ENCODE measurements at places on chromosomes 4 and X.
A peak's percentile ranks its signal among the peaks of the same experiment; 100 is the strongest.

- no peak for DNase-seq
Measured at GRCh38 chr4:85867271-85867670, 392.3 kb downstream of the ARHGAP24 start.

- no peak for DNase-seq
Measured at GRCh38 chr4:3532751-3533422, 665 bp upstream of the LRPAP1 start.

- no peak for DNase-seq
Measured at GRCh38 chr4:3471098-3471760, 8.1 kb downstream of the DOK7 start.

GRCh38 chr4:5477613-5478012 is 230.7 kb downstream of the EVC2 start:
- DNase-seq = no peak

DNA sequence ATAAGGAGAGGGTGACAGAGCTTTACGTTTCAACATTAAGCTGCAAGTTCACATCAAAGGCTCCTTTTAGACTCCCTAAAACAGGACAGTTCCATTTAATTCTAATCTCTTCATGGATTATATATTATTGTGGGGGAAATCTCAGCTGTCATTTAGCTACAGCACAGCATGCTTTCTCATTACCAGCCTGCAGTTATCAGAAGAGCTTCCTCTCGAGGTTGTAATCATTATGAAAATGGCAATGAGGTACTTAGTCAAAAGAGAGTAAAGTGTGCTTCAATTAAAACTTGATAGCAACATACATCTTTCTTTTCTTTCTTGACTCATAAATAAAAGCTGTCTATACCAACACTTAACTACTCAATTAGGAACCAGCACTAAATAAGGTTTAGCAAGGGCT is 896.8 kb downstream of the ADGRL3 start:
- no peak for DNase-seq

GRCh38 chrX:28324321-28324721 is 262.9 kb upstream of the IL1RAPL1 start:
- DNase-seq = no peak

DNA sequence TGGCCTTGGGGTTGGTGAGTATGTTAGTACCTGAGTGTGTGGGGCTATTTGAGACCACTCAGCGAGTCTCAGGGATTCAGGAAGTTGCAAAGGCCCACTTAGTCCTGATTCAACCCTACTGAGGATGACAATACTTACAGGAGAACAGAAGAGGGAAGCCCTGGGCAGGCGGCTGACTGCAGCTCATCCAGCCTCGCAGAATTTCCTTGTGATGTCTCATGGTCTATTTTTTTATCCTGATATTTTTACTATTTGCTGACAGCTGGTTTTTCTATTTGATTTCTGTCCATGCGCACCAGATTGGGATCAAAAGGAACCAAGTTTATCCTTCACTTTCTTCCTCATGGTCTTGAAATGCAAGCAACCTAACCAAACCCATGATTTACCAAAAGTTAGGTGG is 201.8 kb upstream of the LNX1 start:
- no peak for DNase-seq

- peak; percentile 84 for DNase-seq
Measured at GRCh38 chrX:115449742-115450141, 111.2 kb upstream of the PLS3 start.

DNA sequence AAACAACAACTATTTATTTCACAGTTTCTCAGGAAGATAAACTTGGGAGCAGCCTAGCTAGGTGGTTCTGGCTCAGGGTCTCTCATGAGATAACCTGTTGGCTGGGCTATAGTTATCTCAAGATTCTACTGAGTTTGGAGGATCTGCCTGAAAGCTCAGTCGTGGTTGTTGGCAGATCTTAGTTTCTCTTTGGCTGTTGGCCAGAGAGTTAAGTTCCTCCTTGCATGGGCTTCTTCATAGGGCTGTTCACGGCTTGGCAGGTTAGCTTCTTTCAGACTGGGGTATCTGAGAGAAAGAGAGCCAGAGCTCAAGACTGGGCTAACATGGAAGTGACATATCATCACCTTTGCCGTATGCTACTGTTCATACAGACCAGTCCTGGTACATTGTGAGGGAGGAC is 28.7 kb downstream of the SEC24B start:
- DNase-seq = peak; percentile 40

- DNase-seq = no peak
Measured at GRCh38 chr4:113524505-113525186, 236.9 kb downstream of the CAMK2D start.

DNA sequence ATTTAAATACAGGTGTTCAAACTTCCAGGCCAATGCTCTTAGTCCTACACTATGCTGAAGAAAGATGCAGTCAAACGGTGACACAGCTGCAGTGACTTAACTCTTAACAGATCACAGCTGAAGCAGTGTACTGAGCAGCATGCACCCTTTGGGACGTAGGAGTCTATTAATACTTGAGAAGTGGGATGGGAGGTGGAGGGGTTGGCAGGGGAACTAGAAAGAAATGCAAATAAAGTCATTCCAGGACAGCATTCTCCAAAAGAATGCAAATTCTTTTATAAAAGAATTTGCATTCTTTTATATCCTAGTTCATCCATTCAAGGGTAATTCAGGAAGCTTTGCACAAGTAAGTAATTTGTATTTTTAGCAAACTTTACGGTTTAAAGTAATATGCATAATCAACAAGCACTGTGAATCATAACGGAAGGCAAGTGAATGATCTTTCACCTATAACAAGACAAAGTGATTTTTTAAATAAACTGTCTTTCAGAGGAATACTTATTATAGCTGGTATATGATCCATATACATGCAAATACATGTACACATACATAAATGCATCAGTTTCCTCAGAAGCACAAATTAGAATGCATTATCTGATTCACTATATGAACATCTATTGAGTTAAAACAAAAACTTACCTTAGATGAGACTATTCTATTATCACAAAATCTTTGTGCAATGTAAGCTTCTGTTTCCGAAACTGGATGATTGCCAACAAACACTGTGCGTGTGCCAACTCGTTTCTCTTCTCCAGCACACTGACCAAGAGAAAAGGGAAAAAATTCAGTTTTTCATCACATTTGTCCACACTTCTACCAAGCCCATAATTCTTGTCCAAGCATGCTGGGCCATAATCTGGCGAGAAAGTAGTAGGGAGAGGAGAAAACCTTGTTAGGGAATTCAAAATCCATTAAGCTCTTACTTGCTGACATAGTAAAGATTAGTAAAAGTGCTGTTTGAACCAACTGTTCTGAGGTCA is 106.5 kb downstream of the ATP11C start:
- DNase-seq = peak; percentile 63

GRCh38 chr4:150327262-150327780 is 249.1 kb downstream of the DCLK2 start:
- DNase-seq = no peak

DNA sequence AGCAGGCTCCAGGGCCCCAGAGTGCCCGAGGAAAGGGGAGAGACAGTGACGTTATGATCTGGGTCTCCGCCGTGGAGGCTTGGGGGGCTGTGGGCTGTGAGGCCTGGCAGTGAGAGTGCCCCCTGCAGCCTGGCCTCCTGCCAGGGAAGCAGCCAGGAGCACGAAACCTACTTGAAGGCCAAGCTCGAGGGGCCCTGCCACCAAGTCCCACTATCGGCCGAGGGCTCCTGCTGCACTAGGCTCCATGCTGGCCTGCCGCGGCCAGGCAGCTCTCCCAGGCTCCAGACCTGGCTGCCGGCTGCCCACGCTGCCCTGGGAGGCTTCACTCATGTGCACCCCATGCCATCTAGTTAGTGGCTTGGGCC is 18.7 kb downstream of the FLNA start:
- no peak for DNase-seq

GRCh38 chr4:79977131-79977840 is 95.7 kb downstream of the ANTXR2 start:
- peak; percentile 69 for DNase-seq

DNA sequence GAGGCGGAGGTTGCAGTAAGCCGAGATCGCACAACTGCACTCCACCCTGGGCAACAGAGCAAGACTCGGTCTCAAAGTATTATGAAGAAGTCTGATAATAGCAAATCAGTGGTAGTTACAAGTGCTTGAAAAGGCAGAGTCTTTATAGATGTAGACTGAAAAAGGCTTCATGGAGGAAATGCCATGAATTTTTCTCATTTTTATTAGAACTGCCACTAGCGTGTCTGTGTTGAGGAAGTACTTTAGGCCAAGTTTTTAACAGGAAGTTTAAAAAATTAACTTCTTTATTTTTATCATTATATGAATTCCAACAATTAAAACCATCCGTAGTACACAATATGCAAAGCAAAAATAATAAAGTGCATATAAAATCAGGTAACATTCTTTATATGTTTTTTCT is 32.8 kb upstream of the IL13RA1 start:
- peak; percentile 29 for DNase-seq

- DNase-seq = no peak
Measured at GRCh38 chrX:2536974-2537373, 36.2 kb upstream of the DHRSX start.

GRCh38 chr4:185682236-185682635 is 129.8 kb downstream of the SORBS2 start:
- peak; percentile 25 for DNase-seq

DNA sequence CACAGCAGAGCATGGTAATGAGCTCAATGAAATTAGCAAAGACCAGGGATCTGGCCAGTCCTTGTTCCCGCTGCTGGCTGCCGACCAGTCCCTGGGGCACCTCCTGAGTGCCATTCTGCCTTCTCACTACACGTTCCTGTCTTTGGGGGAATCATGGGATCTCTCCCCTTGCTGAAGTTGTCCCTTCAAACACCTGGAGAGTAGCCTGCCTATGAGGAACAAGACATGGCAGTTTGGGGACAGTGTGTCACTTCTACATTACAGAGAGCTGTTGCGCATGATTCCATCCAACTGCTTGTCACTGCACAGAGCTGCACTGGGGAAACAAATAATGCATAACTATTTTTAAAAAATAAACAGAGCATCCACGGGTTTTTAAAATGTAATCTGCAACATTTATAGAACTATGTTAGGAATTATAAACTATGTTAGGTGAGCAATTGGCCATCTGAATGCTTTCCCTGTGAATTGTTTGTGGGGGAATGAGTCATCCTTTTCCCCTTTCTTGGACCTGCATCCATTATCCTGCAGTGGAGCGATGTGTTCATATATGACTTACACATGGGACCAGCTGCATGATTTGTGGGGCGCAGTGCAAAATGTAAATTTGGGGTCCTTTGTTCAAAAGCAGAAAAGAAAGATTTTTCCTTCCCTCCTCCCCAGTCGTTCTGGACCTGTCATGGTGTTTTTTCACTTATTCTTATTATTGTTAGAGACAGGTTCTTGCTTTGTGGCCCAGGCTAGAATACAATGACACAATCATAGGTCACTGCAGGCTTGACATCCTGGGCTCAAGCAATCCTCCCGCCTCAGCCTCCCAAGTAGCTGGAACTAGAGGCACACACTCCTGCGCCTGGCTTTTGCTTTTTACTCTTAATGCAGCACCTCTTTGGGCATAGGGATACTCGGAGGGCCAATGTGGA is 115.0 kb upstream of the TBL1X start:
- no peak for DNase-seq

DNA sequence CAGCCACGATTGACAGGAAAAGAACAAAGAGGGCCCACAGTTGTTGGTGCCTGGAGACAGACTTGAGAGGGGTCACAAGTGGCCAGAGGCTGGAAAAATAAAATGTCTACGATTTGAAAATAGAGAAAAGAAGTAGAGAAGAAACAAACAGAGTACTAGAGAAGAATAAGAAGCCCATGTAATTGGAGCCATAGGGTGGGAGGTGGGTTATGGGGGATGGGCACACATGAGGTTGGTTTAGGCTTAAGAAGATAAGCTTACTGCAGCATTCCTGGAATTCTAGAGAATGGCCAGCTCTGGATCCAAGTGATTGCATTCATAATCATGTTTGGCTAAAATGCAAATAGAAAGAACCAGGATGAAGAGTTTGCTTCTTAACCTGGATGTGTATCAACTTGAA is 210.7 kb downstream of the MAML3 start:
- DNase-seq = no peak

DNA sequence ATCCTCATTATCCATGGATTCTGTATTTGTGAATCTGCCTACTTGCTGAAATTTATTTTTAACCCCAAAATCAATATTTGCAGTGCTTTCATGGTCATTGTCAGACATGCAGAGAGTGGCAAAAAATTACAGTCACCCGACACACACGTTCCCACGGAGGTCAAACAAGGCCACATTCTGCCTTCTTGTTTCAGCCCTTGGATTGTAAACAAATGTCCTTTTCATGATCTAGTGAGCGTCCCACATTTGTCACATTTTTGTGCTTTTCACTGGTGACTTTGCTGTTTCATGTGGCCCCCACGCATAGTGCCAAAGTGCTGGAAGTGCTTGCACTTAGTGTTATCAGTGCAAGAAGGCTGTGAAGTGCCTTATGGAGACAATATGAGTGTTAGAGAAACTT is 45.0 kb downstream of the SOD3 start:
- DNase-seq = no peak

DNA sequence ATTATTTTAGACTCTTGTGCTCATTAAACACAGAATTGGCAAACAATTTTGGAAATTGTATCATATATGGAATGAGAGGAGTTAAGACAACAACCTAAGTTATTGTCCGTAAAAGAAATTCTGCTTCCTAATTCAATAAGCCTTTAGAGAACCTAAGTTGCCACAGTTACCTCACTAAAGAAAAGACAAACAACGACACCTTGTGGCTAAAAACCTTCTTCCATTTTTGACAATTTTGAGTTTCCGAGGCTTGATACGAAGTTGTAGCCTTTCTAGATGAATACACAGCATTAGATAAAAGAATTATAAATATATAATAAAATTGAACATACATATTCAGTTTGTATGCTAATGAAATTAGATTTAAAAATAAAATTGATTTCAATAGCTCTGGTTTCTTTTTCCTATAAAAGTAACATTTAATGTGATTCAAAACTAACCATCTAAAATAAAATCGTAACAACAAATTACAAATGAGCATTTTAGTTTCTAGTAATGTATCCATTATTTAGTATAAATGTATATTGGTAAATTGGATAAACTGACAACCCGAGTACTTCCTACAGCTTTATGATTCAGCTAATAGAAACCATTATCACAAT is 275.1 kb downstream of the GPM6A start:
- peak; percentile 90 for DNase-seq

DNA sequence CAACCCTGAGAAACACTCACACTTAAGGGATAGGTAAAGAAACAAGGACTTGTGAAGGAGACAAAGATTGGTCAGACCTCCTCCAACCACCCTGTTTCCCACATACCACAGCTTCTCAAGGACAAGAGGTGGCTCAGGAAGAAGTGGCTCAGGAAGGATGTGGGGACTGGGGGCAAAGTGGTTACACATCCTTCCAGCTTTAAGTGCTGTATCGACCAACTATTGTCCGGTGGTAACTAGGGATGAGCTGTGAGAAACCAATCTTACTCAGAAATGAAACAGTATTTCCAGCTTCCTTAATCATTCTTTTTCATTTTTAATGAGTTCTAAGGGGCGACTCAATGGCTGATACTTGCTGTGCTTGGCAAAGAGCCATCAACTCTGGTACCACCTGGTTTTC is 8.5 kb upstream of the LHFPL1 start:
- DNase-seq = no peak

All from choroid plexus epithelial cell (primary cell).